Esophagus squamous epithelium (tissue), 5 donors: ENCODE measurements at places on chromosomes 3 and 15.

- DNase-seq: no peak
Observed at GRCh38 chr3:136535906-136536305, 216.3 kb downstream of the STAG1 start.

DNA sequence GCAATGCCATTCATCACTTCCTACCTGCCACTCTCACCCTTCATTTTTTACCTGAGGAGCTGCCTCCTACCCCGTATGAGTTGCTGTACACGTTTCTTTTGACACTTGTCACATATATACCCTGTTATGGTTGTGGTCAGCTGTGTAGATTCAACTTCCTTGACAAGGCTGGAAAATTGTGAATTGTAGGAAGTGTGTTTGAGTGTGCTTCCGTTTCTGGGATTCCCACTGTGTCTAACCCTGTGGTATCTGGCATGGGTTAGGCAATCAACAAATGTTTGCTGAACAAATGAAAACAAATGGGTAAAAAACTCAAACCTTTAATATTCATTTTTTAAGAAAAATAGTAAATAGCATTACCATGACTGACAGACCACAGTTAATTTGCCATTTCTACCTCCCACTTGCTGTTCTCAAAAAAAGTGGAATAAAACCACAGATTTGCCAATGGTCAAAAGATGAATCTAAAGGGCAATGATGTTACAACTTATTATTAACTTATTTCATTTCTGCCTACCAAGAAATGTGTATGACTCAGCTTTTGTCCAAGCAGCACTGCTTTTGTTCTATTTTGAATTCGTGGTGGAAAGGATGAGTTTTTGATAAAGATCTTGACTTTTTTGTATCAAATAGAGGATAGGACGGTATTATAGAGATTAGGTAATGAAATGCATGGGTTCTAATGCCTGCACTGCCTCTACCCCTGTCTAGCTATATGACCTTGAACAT lies 404.6 kb downstream of the LPP start:
- DNase-seq: no peak

DNA sequence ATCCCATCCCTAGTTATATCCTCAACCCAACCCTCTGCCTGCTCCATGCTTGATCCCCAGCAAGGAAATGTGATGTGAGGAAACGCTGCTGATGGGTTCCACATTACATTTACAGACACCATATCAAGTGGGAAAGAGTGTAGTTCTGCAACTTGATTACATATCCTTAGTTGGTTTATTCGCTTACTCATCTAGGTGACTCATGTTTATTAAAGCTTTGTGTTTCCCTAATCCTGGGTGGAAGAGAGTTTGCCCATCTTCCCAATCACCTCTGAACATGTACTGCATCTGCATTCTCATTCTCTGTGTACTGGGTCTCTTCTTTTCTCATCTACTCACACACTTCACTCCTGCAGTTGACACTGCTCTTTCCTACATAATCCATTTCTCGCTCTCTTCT lies 91.7 kb upstream of the PDZRN3 start:
- no peak for DNase-seq

- no peak for DNase-seq
Observed at GRCh38 chr15:28953573-28954195, 67.9 kb downstream of the APBA2 start.

GRCh38 chr15:93019090-93019489 lies 69.9 kb downstream of the RGMA start:
- DNase-seq: no peak

DNA sequence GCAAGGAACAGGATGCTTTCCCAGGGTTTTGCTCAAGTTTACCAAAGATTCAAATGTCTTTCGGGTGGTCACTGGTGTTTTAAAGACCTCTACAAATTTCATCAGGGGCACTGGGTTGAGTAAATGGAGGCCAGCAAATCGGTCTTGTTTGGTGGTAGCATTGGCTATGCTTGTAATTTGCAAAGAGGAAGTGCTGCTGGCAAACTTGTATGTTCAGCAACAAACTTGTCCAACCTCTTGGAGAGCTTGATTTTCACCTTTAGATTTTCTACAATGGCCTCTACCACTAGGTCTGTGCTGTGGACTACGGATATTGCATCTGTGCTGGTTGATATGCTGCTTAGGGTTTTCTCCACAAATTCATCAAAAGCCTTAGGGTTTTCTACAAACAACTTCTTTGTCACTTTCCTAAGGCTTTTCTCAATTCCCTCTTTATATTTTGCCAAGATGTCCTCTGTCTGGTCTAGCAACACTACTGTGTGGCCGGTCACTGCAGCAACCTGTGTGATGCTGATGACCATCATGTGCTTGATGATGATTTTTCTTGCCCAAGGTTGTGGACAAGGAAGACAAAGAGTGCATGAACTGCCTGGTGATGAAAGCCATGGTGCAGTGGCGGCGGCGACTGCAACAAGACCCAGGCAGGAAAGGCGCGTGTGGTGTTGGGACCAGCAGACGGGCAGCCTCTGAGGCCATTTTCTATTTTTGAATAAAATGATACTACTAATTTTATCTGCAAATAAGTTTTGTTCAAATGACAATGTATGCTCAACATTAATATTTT lies 50.8 kb downstream of the RFX7 start:
- DNase-seq: no peak

GRCh38 chr3:80733522-80734176 lies 965.9 kb upstream of the ROBO1 start:
- no peak for DNase-seq

DNA sequence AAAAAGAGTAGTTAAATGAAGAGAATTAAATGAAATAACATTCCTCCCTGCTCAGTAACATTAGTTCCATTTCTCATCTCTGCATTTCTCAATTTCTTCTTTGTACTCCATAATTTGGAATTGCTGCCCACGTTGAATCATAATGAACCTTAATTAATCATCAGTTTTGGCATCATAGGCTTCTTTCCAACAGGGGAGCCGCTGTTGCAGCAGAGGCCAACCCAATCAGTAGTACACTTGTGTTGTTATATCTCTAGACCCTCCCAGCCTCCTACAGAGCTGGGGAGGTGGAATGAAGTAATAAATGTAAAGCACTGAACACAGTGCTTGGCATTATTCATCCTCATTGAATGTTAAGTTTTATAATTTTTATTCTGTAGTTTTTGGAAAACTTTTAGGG lies 240.7 kb downstream of the CHST2 start:
- no peak for DNase-seq
